Activated CD4-positive, alpha-beta T cell treated with anti-CD3 and anti-CD28 coated beads for 24 hours (primary cell): ENCODE measurements at places on chromosomes 13 and 19.
A peak's percentile ranks its signal among the peaks of the same experiment; 100 is the strongest.

DNA sequence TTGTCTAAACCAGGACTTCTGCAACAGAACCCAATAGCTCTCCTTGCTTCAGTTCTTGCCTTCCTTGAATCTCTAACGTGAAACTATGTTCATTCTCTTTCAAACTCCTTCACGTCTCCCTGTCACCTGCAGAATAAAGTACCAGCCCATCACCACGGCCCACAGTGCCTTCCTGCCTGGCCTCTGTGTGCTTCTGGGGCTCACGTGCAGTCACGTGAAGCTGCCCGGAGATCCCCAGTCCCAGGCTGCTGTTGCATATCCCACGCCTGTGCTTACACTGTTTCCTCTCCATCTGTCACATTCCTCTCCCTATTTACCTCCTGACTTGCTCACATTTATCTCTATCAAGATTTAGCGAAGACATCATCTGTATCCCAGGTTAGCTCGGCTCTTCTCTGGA lies 102.8 kb downstream of the STARD13 start:
- no peak for DNase-seq

GRCh38 chr19:43738780-43739211 lies 16.0 kb downstream of the SMG9 start:
- DNase-seq = no peak

DNA sequence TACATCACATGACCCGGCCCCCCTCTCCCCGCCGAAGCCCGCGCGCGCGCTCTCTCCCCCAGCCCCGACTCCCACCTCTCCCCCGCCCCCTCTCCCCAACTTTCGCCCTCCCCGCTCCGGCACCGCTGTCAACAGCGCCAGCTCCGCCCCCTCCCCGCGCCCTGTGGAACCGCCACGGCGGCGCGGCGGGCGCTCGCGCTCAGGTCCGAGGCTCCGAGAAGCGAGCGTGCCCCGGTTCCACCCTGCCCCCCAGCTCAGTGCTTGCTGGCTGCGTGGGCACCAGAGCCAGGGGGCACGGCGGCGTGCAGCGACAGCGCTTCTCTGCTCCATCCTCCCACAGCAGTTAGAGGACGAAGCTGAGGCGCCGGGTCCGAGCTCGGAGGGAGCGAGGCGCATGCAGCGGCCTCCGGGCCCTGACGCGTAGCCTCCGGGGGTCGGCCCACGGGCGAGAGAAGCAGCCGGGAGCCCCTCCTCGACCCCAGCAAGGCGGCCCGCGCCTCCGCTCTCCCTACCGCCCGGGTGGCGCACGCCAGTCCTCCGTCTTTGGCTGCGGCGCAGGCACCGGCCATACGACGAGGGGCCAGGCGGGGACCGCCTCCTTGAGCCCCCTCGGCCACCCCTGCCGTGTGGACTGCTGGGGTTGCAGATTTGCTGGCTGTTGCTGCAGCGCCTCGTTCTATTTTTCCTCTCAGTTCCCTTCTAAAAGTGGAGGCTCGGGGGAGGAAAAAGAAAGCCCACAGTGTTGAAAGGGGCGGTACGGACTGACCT lies 109.5 kb downstream of the KCNRG start:
- DNase-seq = peak; percentile 86

DNA sequence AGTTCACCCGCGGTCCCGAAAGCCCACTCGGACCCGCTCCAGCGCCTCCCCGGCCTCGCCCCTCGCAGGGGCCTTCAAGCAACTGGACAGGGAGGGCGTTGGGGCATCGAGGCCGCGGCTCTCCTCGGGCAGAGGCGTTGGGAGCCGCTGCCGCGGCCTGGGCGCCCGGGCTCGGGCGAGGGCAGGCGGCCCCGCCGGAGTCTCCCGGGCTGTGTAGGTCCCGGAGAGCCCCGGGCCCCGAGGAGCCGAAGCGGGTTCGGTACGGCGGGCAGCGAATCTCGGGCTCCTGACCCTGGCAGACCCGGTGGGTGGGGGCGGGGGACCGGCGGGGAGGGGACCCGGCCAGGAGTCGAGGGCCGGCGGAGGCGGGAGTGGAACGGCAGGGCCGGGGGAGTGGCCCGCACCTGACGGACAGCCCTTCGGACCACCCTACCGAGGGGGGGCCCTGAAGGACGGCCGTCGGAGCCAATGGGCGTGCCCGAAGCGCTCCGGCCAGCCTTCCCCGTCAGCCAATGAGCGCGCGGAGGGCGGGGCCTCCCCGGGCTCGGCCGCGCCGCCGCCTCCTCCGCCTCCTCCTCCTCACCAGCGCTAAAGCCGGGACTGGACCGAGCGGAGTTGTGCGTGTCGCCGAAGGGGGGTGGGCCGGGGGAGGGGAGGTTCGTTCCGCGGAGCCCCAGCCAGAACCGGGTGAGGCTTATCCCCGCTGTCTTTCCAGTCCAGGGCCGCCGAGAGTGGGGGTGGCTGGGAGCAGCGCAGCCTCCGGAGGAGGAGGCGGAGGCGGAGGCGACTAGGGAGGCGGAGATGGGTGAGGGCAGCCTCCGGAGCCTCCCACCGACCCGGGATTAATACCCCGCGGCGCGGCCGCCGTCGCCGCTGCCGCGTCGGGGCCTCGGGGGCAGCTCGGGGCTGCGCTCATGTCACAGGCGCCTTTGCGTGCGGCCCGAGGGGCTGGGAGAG lies at the start of gene ZMYM2:
Gene ZMYM2, plus strand, starts transcription at position 573 of the 957 bp plus-strand sequence. CDS start 34,346 bp downstream, outside the sequence.
- peak; percentile 96 for DNase-seq

DNA sequence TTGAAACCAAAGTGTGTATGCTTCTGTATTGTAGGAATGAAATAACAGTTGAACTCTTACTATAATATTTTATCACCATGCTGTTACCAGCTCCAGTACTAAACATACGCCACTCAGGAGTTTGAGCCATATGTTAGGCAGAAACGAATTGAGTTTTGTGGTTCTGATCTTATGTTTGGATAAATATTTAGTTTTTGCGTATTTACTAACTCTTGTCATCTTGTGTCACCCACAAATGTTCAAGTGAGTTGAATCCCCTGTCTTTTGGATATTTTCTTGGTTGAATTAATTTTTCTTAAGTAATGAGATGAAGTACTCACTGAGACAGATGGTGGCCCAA lies 1.5 kb downstream of the FNDC3A start:
- DNase-seq = no peak

- no peak for DNase-seq
These were observed 6.2 kb downstream of the TUBB4A start for GRCh38 chr19:6495947-6496346.

DNA sequence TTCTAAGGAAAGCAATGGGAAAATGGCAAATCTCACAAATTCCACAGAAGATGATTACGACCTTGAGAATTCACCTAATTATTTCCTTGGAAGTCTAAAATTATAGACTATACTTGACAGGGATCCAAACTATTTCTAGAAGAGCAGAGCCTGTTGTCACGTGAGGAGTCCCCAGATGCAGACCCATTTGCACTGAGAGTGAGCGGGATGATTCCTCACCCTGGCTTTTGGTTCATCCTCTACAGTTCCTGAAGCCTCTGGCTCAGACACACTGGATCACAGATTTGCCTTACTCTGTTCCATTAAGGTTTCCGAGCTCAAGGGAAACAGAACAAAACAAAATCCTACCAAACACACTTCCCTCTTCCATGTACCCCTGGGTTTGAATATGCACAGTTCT lies 23.0 kb upstream of the CYSLTR2 start:
- DNase-seq = no peak
